ENCODE measurements at places on chromosomes 13 and 19.

DNA sequence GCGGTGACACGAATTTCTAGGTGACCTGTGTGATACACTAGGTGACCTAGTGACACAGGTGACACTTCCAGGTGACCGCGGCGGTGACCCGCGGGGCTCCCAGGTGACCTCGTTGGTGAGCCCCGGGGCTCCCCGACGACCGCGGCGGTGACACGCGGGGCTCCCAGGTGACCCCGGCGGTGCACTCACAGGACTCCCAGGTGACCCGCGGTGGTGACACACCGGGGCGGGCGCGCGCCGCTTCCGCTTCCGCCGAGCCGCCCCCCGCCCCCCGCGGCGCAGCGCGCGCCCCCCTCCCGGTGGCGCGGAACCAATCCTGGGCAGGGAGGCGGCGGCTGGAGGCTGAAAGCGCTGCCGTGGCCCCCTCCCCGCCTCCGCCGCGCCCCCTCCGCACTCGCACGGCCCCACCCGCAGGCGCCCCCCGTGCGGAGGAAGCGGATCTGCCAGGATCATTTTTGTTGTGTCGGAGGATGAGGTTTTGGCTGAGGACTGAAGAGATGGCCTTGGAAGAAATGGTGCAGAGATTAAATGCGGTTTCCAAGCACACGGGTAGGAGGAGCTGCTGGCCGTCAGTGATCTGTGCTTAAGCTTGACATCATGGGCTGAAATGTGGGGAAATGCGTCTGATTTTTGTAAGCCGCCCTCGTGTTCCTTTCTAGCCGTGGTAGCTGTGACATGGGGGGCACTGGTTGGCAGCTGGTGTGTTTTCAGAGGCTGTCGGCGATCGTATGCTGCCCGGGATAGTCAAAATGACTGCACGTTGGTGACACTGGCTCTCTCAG is at the start of gene MCF2L:
TSS of gene MCF2L (plus strand) at position 305 of the 782 bp plus-strand sequence. CDS start at position 471, 166 bp downstream.
- DNase-seq: peak; percentile 49

- no peak for DNase-seq
Observed at GRCh38 chr13:44908712-44909111, 80.6 kb downstream of the NUFIP1 start.

DNA sequence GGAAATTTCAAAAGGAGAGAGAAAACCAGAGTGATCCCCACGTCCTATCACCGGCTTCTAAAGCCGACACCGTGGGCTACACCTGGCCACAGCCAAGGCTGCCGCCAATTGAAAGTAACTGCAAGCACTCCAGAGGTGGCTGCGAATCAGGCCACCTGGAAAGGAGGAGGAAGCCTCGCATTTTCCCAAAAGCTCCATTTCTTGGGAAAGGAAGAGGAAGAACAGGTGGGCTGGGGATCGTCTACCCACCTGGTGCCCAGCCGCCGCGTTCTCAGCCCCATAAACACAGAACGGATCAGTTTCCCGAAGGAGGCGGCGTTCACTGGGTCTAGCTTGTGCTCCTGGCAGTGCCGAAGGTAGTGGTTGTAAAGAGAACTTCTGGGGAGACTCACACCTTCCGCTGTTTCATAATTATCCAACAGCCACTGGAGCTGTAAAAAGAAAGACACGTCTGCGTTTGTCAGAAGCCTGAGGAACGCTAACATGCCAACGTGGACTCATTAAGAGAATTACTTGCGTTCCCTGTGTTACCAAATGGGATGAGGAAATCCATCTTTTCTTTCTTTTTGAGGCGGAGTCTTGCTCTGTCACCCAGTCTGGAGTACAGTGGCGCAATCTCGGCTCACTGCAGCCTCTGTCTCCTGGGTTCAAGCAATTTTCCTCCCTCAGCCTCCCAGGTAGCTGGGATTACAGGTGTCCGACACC is 38.1 kb upstream of the RANBP3 start:
- no peak for DNase-seq

- no peak for DNase-seq
Observed at GRCh38 chr19:8884416-8884815, 52.2 kb downstream of the MBD3L1 start.

- no peak for DNase-seq
Observed at GRCh38 chr13:76942363-76942762, 5.9 kb upstream of the ACOD1 start.

GRCh38 chr19:56566904-56567273 is 379 bp upstream of the ZNF470 start:
- peak; percentile 27 for DNase-seq

- no peak for DNase-seq
Observed at GRCh38 chr19:15516363-15516762, 8.0 kb downstream of the CYP4F22 start.

DNA sequence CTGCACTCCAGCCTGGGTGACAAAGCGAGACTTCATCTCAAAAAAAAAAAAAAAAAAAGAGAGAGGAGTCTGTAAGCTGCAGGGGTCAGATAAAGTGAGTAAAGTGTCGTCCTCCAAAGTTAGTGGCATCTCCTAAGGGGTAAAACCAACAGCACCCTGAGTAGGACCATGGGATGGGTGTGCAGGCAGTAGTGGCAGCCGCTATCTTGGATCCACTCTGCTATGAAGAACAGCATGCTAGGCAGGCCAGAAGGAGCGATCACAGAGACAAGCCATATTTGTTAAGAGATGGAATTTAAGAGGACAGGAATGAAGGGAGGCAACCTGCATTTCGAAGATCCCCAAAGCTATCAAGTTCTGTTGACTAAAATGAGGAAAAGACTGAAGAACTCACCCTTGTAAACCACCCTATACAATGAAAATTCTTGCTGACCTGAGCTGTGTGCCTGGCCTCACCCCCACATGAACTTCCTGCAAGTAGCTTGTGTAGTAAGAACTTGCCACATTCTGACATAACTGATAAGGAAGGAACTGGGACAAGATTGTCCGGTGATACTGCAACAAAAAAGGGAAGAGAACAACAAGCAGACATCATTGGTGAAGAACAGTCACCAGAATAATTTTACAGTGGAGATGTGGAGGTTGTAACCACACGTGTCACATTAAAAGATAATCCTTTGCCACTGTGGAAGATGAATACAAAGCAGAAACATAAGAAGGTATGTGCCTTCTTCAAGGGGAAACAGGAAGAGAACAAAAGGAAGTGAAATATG is 16.2 kb downstream of the DPY19L3 start:
- DNase-seq: no peak

DNA sequence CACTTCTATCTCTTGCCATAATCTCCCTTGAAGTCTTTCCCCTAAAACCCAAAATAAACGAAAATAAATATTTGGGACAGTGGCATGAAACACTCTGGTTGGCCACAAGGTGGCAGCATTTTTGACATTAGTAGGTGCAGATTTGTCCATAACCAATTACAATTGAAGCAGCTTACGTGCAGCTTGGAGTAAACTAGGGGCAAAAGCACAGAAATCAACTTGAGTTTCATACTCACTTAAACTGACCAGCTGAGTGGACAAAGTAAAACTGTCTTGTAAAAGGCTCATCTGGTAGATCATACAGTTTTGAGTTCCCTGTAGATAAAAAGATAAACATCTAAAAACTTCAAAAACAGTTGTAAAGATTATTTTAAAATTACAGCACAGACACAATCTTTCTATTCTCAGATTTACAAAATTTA is 18.8 kb downstream of the PDCD5 start:
- no peak for DNase-seq

DNA sequence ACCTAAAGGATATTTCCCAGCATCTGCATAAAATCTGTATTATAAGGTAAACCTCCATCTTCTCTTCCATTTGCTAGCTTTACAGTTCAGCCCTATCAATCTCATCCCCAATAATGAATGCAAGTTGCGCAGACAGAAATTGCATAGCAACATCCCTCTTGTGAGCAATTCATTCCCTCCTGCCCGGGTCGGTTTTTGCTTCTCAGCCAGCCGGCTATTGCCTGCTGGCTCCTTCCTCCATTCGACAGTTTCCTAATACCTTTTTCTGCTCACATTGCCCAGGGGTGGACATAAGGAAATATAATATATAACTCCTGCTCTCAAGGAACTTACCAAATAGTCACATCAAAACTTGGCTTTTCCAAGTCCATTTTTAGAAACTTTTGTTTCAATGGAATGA is 125.2 kb downstream of the FGF9 start:
- no peak for DNase-seq

GRCh38 chr19:33156334-33156733 is 24.4 kb downstream of the WDR88 start:
- no peak for DNase-seq

GRCh38 chr13:25468325-25469168 is 96.8 kb downstream of the ATP8A2 start:
- no peak for DNase-seq

DNA sequence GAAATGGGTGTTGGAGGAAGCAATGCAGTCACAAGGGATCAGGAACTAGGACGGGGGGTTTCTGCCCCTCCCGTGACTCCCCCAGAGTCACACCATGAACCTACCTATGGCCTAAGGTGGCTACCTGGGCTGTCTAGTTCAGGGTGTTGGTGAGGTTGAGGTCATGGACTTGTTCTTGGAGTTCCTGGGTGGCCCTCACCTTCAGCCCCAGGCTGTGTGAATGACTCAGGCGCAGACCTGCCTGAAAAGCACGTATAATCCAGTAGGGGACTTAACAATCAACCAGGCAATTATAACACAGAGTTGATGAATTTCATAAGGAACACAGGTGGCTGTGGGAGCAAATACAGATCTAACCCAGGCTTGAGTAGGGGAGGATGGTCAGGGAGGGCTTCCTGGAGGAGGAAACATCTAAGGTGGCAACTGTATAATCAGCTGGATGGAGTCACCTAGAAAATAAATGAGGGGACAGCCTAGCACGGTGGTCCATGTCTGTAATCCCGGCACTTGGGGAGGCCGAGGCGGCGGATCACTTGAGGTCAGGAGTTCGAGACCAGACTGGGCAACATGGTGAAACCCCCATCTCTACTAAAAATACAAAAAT is 25.6 kb upstream of the ADGRE1 start:
- no peak for DNase-seq

- no peak for DNase-seq
Observed at GRCh38 chr19:54616057-54616456, 14.2 kb upstream of the LILRB1 start.

- DNase-seq: no peak
Observed at GRCh38 chr13:21753117-21753729, 82.3 kb downstream of the FGF9 start.

- DNase-seq: no peak
Observed at GRCh38 chr19:2992958-2993357, 15.6 kb downstream of the TLE6 start.

DNA sequence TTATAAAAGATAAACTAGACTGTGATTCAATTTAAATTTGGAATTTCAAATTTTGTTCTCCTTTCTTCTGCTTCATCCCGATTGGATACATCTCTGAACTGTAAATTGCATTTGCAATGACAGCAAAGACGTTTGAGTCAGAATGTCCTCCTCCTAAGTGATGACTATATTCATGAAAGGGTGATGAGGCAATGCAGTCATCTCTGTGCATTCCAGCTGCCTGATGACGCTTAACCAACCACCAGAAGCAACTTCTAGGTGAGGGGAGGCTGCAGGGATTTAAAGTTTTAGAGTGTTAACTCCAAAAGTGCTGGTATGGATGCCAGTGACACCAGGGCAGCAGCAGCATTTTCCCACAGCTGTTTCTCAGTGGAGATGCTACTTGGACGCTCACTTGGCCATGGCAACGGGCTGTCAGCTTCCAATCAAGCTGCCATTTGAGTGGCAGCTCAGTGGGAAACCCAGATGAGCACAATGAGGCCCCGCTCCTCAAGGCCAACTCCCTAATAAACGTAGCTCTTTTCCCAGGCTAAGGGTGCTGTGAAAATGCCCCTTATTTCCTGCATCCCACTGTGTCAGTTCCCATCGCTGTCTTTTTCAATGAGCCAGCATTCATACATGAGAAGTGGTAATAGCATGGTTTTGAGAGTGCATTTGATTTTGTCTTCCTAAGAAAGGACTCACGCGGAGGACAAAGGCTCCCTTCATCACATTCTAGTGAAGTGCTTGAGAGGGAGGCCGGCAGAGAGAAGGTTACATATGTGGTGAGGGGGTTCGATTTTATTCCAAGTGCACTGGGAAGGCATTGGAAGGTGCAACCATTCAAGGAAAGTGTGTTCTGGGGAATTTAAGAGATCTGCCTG is 45.2 kb upstream of the AMER2 start:
- DNase-seq: no peak

DNA sequence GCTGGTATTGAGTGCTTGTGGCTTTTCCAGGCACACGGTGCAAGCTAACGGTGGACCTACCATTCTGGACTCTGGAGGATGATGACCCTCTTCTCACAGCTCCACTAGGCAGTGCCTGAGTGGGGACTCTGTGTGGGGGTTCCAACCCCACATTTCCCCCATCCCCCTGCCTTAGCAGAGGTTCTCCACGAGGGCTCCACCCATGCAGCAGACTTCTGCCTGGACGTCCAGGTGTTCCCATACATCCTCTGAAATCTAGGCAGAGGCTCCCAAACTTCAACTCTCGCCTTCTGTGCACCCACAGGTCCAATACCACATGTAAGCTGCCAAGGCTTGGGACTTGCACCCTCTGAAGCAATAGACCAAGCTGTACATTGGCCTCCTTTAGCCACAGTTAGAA is 25.3 kb upstream of the ZSCAN18 start:
- no peak for DNase-seq

- DNase-seq: no peak
Observed at GRCh38 chr19:41638641-41639081, 11.8 kb upstream of the CEACAM4 start.

- DNase-seq: no peak
Observed at GRCh38 chr13:38685431-38685830, 1.4 kb upstream of the FREM2 start.

- DNase-seq: no peak
Observed at GRCh38 chr19:56261145-56261544, 11.4 kb upstream of the EDDM13 start.

DNA sequence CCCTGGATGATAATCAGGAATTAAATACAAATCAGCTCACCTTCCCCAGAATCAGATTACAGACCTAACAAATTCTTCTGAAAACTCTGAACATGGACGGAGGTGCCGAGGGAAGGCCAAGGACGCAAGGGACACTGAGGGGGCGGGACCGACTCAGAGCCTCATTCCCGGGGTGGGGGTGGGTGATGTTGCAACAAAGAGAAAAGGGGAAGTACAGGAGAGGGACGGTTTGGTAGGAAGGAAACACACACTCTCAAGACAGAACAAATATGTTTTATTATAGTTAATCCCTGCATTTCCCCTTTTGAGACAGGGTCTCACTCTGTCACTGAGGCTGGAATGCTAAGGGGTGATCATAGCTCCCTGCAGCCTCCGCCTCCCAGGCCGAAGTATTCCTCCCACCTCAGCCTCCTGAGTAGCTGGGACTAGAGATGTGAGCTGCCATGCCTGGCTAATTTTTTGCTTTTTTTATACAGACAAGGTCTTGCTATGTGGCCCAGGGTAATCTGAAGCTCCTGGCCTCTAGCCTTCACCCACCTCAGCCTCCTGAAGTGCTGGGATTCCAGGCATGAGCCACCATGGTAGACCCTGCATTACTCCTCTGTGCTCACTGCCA is 786 bp upstream of the LILRA2 start:
- DNase-seq: no peak

Measured in stimulated activated CD4-positive, alpha-beta T cell treated with anti-CD3 and anti-CD28 coated beads, Interleukin-15, amount 100 ng/mL, for 48 hours (primary cell).